ENCODE measurements at places on chromosomes 3 and 15. TPM values are rescaled to one million over a fixed set of nuclear protein-coding genes. Genes with fewer than 3 reads are reported as not detected.

GOLGB1 gene
- total RNA-seq = 34.3 TPM

STXBP5L gene
- 0.18 TPM for total RNA-seq

DGKG gene
- 13.7 TPM for total RNA-seq

SAXO2 gene
- not detected for total RNA-seq
